ENCODE measurements at places on chromosomes 2 and 18. TPM values are rescaled to one million over a fixed set of nuclear protein-coding genes. Genes with fewer than 3 reads are reported as not detected.

Gene SKOR2
- not detected for total RNA-seq

Gene ANKRD29
- total RNA-seq = 6.9 TPM

Gene HOXD1
- not detected for total RNA-seq

Gene C1QL2
- not detected for total RNA-seq

Gene NT5C1B
- total RNA-seq = not detected

Gene CKAP2L
- 0.26 TPM for total RNA-seq

Gene RNMT
- total RNA-seq = 17.2 TPM

Gene NOSTRIN
- total RNA-seq = not detected

Gene MZT2B
- total RNA-seq = 134 TPM

Gene SP100
- 93.0 TPM for total RNA-seq

Gene CYTIP
- not detected for total RNA-seq

Gene PROM2
- total RNA-seq = 0.26 TPM

- no peak for DNase-seq
Measured at GRCh38 chr2:68995916-68996315, 17.1 kb upstream of the ANTXR1 start.

GRCh38 chr2:122341007-122341406 is 585.6 kb downstream of the TSN start:
- DNase-seq = peak; percentile 9

DNA sequence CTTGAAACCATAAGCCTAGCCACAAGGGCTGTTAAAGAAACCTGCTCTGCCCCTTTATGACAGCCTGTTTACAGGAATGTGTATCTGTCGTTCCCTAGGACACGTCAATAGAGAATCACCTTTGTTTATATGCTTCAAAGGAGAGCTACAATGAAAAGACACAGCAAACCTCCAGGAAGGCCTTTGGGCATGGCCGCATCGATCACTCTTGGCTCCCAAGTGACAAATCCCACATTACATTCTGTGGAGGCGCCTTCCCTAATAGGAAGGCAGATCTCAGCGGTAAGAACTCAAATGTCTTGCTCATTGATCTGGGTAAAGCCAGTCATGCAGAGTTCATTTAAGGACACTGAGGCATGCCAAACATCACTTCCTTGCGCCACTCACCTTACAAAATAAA is 26.5 kb downstream of the KIAA2012 start:
- peak; percentile 20 for DNase-seq

DNA sequence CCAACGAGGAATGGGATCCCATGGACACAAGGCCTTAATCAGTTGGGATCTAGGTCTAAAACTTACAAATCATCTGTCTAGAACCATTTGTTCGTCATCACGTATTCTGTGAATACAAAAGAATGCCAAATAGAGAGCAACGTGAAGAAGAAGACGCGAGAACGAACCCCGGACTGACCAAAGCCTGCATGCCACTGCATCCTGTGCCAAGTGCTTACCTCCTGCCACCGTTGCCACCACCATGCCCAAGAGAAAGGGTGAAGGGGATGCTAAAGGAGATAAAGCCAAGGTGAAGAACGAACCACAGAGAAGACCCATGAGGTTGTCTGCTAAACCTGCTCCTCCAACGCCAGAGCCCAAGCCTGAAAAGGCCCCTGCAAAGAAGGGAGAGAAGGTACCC is 30.2 kb downstream of the ITSN2 start:
- no peak for DNase-seq

DNA sequence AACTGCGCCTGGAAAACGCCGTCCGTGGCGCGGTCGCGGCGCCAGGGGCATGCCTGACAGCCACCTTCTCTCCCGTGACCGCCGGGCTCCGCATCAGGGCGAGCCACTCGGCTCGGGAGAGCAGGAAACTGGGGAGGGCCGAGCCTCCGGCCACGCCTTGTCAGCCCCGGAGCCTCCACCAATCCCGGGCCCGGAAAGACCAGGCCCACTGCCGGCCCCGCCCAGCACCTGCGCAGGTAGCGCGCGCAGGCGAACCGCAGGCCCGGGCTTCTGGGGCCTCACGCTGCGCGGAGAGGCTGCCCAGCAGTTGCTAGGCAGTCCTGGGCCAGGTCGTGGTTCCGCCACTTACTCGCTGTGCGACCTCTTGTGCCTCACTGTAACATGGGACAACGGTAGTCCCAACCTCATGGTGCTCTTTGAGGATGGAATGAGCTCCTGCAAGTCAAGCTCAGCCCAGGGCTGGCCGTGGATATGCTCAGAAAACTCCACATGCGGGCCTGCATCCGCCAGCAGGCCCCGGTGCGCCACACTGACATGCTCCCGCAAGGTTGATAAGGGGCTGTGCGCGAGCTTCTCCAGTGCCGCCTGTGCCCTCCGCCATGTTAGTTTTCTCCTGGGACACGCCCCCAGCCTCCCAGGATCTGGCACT is 97.1 kb downstream of the INHBB start:
- no peak for DNase-seq

DNA sequence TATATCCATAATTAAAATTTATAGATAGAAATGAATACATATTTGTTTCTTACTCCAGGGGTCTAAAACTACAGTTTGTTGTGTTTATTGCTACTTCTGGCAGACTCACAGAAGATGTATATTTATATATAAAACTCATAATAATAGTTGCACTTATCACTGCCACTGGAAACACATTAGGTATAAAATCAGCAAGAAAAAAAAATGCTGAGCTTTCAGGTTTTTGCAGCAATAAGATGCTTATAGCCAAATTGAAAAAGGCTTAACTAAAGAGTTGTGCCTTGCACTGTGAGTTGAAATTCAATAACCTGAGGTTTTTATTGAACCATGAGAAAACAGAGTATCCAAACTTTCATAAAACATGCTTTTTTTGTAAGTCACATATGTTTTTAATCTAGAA is 623.9 kb upstream of the CRIM1 start:
- no peak for DNase-seq

DNA sequence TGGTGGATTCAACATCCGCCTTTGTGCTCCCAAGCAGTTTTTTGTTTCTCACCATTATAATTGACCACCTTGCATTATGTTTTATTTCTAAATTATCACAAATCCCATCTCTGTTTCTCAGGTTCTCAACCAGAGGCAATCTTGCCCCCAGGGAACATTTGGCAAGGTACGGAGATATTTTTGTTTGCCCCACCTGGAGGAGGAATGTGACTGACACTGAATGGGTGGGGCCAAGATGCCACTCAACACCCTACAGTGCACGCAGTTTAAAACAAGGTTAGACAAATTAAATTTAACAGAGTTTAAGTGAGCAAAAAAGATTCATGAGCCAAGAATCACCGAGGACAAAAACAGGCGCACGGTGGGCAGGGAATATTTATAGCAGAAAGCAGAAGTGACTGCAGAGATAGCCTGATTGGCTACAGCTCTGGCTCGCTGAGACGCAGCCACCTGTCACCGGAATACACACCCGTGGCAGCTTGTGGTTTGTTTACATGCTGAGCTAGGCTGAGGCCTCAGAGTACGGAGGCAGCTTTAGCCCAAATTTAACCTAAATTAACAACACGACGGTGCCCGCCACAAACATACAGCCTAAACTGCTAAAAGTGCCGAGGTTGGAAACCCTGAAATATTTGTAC is 150.0 kb upstream of the ALKAL2 start:
- DNase-seq = no peak

- peak; percentile 70 for DNase-seq
Measured at GRCh38 chr2:73952499-73953446, 26.1 kb downstream of the DGUOK start.

- DNase-seq = no peak
Measured at GRCh38 chr2:233353101-233353768, 1.1 kb upstream of the DGKD start.

- DNase-seq = no peak
Measured at GRCh38 chr2:28955467-28955866, 25.6 kb upstream of the TOGARAM2 start.

GRCh38 chr2:211084352-211084751 is 528.0 kb downstream of the CPS1 start:
- no peak for DNase-seq

DNA sequence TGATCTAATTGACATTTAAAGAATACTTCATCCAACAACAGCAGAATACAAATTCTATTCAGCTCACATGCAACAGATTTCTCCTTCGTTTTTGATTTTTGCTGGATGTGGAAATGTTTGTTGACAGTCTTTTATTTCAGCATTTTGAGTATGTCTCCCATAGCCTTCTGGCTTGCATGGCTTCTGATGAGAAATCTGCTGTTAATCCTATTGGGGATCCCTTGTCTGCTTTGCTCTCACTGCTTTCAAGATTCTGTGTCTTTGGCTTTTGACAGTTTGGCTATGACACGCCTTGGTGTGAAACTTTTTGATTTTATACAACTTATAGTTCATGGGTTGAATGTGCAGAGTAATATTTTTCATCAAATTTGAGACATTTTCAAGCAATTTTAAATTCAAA is 44.7 kb downstream of the TRABD2A start:
- DNase-seq = no peak

DNA sequence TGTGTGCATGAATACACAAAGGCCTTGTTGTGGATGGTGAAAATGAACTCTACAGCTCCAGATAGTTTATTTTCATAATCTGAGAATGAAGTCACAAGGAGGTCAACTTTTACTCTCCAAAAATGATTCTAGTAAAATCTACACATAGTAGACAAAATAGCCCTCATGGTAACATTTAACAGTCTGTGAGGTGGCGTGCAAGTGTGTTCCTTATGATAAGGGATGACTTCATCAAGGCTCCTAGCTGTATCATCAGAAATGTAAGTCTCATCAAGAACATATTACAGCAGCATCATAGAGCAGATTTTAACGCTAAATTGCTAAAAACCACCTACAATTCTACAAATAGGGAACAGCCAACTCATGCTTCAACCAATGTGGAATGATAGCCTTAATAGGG is 72.3 kb upstream of the RIOK3 start:
- DNase-seq = peak; percentile 45

- no peak for DNase-seq
Measured at GRCh38 chr2:71417300-71418202, 35.8 kb upstream of the DYSF start.

DNA sequence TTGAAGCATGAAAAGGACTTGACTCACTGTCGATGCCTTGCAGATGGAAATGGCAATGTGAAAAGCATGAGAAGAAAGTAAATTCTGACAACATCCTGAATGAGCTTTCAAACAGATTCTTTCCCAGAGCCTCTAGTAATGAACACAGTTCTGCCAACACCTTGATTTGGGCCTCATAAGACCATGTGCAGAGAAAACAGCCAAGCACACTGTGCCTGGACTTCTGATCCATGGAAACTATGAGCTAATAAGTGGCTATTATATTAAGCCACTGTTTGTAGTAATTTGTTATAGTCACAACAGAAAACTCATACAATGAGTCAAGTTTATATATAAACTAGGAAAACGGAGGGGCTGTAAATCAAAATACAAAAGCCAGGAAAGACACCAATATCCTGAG is 477.3 kb downstream of the MBD2 start:
- DNase-seq = no peak

DNA sequence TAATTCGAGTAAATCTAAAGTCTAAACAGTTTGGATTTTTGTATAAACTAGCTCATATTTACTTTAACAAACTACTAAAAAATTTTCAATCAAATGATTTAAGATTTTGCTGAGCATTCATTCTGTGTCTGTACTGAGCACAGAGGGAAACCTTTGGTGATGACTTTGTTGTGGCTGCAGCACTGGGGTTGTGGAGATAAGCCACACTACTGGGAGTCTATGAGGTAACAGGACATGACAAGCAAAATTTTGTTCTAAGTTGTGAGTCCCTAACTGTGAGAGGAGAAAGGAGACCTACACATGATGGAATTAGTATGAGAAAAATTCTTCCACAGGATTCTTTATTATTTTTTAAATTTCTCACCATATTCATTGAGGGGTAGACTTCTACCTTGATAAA is 933.7 kb upstream of the LRATD1 start:
- no peak for DNase-seq

DNA sequence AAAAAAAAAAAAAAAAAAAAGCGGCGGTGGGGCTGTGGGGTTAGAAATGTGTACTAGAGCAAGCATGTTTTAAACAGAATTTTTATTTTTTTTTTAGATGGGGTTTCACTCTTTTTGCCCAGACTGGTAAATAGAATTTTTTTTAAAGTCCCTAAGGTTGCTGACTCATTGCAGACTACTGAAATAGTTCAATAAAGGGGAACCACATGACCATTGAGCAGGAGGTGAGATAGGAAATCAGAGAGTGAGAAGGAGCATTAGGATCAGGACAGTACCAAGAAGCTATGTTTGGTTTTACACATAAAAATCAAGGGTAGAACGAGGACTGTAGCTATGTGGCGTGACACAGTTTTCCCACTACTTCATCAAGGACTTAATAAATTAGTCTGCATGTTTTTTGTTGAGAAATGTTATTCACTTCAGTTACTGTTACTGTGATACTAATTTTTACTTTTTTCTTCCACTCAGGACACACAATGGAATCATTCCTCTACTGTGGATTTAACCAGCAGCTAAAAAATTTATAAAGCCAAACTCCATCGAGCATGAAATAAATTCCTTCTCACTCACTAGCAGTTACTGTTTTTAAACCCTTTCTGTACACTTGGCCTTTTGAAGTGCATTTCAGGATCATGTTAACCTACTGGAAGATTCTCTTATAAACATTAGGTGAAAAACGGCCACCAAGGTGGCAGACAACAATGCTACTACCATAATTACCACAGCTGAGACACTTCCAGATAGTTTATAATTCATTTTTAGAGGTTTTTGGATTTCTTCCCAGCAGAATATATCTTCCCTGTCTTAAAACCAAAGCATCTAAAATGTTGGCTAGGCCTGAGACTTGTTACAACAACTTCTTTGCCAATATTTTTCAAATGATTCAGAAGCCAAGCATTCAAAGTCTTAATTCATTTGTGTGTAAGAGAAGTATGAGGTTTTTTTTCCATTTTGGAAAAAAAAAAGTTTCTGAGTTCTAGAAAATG is 33.2 kb downstream of the LAMA1 start:
- DNase-seq = peak; percentile 89

DNA sequence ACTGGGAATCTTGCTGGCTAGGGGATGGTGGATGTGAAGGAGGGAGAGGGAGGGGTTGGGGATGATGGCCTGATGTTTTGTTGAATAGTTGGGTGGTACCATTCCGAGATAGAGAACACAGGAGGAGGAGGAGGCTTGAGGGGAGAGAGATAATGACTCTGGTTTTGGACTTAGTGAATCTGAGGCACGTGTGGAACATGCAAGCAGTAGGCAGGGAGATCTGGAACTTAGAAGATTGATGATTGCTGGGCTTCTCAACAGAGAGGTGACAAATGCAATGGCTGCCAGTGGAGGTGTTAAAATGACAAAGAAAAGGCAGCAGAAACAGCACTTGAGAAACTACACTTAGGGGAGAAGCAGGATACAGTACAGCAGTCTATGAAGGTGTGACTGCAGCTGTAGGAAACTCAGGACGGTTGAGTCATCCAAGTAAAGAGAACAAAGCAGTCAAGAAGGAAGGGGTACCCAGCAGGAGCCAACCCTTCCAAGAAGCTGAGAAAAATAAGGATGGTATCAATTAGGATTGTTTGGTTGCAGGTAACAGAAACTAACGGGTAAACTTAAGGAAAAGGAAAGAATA is 221.4 kb upstream of the FBXO11 start:
- no peak for DNase-seq

All from fibroblast of lung (primary cell).